CD4-positive, alpha-beta T cell treated with Interleukin-17A for 4 hours (primary cell): ENCODE measurements at places on chromosomes 5 and 9.

DNA sequence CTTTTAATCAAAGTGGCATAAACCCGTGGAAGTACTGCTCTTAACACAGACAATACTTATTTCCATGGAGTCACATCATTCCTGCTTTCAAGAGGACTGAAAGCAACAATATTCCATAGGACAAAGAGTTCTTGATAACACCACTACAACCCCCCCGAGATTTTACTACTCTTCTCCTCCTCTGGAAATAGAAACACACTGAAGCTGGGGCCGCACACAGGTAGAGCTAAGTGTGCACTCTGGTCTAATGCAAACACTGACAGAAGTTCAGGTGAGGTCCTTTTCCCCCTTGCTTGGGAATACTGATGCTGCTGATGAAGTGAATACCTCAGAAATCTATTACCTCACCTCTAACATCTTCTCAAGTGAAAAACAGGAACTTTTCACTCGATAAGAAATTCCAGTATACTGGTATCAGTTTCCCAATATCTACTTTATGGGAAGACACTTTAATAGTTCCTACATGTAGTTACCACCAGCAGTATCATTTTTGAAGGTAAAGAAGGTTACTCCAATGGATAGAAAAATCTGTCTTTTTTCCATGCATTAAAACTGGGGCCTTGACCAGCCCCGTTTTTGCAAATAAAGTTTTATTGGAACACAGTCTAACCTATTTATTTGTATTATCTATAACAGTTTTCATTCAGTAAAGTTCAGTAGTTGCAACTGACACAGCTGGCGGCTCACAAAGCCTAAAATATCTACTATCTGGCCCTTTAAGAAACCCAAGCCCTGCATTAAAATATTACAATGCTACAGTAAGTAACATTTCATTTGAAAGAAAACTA lies 50.0 kb downstream of the GOLPH3 start:
- no peak for DNase-seq

DNA sequence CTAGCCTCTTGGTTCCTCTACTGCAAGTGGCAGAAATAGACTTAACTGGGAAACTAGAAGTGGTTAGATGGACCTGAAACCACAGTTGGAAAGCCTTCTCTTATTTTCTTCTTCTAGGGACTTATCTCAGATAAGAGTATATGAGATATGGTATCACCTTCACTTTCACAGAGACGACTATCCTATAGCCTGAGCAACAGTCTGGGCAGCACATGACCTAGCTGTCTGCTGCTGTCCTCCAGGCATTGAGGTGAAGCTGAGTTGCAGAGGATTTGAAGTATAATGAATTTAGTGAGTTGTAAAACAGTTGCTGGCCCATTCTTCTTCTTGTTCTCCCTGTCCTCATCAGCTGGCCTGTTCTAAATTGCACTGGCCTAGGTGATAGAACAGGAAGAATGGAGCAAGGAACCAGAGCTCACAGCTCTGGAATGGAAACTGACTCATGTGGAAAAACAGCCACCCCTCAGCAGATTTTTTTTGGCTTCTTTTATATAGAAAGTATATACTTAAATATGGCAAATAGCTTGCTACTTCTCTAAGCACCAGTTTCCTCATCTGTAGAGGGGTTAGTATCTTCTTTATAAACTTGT lies 27.8 kb downstream of the RECK start:
- no peak for DNase-seq

DNA sequence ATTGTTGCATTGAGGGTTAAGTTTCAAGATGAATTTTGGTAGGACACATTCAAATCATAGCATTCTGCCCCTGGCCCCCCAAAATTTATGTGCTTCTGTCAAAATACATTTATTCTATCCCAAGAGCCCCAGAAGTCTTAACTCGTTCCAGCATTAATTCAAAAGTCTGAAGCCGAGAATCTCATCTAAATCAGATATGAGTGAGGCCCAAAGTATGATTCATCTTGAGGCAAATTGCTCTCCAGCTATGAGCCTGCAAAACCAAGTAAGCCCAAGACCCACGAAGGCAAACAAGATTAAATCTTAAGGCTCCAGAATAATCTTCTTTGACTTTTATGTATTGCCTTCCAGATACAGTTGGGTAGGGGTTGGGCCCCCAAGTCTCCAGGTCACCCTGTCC lies 19.2 kb downstream of the TNPO1 start:
- DNase-seq, result no peak

- DNase-seq, result no peak
These were observed 1151.6 kb upstream of the CDH9 start for GRCh38 chr5:28190011-28190410.

- DNase-seq, result no peak
These were observed 43.8 kb downstream of the YIPF5 start for GRCh38 chr5:144126707-144127106.

- no peak for DNase-seq
These were observed 207.9 kb upstream of the CD180 start for GRCh38 chr5:67404256-67405100.

DNA sequence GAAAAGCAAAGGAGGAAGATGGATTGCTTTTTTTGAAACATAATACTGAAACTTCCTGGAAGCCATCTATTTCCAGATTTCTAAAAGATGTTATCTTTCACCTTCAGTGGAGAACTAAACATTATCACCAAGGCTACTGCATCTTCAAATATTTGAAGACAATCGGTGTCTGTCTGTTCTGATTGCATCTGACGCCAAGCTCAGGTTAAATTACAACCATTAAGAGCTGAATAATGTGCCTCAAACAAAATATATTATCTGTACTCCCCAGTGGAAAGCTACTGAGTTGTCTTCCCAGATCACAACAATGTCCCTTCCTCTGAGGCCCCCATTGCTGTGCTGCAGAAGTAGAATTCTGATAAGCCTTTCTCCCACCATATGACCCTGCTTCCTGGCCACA lies 342.3 kb downstream of the PLK2 start:
- DNase-seq, result no peak

- no peak for DNase-seq
These were observed 16.7 kb downstream of the TCF7 start for GRCh38 chr5:134131165-134131564.

DNA sequence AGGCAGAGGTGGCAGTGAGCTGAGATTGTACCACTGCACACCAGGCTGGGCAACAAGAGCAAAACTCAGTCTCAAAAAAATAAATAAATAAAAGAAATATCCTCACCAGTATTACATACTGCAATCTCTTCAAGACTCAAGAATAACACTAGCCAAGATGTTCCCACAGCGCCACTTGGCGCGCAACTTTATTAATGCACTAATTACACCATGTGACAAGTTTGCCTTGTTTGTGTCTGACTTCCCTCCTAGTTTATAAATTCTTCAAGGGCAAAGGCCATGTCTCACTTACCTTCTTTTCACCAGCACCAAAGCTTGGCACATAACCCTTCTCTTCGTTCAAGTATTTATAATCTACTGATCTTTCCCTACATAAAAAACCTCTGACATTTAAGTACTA lies 4.8 kb downstream of the SKP1 start:
- peak; percentile 19 for DNase-seq

DNA sequence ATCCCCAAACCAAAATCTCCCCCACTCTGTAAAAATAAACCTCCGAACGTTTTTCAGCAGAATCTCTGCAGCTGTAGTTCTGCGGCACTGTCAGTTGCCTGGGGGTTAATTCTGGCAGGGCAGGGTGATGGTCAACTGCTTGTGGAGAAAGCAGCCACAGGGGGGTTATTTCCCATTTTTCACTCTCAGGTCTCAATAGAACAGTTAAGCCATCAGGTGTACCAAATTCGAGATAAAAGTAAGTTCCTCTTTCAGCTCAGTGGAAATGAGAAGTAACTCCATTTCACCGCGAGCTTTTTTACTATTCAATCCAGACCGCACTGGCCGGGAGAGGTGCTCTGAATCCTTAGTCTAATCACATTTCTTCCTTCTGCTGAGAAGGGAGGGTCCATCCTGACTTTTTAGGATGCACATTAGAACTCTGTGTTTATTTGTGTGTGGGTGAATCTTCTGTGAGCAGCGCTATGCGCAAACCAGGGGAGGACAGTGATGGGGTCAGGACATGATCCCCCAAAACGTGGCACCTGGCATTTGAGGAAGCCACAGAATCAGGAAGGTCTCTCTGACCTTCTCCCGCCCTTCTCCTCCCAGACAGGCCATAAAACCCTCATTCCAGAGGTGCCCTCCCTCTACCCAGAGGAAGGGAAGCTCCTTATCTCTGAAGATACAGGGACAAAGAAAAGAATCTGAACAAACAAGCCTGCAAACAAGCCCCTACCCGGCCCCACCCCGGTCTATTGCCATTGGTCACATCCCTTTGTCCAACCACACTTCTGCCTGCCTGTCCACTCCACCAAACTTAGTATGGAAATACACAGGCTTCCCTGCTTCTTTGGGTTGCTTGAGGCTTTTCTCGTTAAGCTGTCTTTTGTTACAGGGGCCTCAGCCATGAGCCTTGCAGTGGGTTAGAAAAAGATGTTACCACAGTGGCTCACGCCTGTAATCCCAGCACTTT lies 229.0 kb downstream of the ROR2 start:
- DNase-seq, result no peak
